Stimulated activated CD4-positive, alpha-beta T cell treated with anti-CD3 and anti-CD28 coated beads, Interleukin-4, amount 100 ng/mL, for 4 hours (primary cell): ENCODE measurements at places on chromosomes 1 and 21.

DNA sequence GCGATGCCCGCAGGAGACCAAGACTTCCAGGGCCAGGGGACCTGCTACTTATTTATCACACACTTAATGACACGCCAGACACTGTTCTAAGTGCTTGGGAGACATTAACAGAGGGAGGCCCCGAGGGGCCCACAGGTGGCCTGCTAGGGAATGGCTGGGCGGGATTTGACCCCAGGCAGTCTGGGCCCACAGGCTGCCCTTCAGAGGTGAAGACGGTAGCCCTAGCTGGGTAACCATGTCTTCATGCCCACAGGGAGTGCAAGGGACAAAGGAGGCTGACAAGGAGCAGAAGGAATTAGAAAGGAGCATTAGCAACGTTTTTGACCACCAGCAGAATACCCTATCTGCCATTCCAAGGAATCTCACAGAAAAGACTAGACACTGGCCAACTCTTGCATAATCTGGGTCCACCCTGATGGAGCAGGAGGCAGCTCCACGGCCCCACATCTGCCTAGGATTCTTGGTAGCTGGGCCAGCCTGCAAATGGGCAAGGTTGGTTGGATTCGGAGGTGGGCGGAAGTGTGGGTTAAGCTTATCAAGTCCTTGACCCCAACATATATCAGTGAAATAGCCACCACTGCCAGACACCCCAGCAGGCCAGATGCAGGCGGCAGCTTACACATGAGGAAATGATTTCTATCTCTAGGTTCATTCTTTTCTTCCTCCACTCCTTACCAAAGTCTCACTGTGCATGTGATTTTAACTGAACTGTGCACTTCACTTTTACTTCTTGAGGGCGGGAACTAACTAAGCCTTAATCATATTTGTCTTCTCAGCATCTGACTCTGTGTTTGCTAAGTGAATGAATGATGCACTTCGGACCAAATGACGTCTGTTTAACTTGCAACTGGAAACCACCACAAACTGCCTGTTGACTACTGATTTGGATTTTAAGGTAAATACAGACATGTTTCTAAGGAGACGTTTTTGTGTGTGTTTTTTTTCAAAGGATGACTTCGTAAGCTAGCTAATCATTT is 3.4 kb upstream of the ETS2 start:
- no peak for DNase-seq

GRCh38 chr1:80993154-80993980 is 807.4 kb upstream of the ADGRL2 start:
- DNase-seq: no peak

DNA sequence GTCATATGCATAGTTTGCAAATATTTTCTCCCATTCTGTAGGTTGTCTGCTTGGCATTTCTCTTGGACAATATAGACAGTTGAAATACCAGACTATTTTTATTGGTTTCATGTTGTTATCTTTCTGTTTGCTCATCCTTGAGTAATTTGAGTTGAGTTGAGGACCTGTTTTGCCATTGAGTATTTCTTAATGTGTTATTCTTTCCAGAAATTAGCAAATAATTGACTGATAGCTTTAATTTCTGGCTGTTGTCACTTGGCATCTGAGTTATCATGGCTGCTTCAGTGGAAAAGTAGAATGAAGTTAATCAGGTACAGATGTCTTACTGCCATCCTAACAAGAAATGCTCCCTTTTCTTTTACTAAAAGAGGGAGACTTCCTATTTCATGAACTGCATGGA is 264.8 kb upstream of the DUSP10 start:
- DNase-seq: no peak

DNA sequence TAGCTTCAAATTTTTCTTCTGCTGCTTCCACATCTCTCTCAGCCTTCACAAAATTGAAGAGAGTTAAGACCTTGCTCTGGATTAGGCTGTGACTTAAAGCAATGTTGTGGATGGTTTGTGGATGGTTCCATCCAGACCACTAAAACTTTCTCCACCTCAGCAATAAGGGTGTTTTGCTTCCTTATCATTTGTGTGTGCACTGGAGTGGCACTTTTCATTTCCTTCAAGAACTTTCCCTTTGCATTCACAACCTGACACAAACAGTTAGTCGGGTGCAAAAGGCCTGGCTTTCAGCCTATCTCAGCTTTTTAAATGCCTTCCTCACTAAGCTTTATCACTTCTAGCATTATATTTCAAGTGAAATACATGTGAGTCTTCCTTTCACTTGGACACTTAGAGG is 30.3 kb downstream of the DENND1B start:
- no peak for DNase-seq
